ENCODE measurements at places on chromosomes 6 and 20. TPM values are rescaled to one million over a fixed set of nuclear protein-coding genes. Genes with fewer than 3 reads are reported as not detected.

Gene CALHM4
- not detected for total RNA-seq

DNA sequence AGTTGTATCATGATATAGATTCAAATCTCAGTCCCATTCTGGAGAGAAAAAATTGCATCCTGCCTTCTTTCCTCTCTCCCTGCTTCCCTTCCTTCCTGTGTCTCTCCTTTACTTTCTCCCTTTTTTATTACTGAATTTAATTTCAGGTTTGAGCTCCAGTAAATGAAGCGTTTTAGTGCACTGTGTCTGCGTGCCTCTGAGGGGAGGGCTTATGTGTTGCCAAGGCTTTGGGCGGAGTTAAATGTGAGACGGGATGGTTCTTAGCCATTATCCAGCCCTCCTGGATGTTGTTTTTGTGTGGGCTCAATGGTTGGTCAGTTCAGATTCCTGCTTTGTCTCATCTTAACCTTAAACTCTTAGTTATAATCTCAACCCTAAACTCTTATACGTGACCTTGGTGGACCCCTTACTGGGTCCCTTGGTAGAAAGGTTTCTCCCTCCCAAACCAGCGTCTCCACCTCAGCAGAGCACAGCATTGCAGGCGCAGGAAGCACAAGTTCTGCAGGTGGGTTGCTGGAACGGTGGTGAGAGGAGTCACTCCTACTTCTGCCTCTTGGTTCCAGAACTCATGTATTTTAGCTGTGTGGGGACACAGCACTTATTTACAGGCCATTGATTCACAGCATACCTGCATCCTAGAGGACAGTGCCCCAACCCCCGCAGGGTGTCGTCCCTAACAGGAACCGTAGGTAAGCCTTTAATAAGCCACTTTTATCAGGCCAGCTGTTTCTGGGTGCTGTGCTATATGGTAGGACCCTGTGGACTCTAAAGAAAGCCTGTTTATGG lies 68.5 kb downstream of the DNAH8 start:
- DNase-seq: no peak

- DNase-seq: no peak
Measured at GRCh38 chr6:16057446-16057845, 71.4 kb upstream of the MYLIP start.

DNA sequence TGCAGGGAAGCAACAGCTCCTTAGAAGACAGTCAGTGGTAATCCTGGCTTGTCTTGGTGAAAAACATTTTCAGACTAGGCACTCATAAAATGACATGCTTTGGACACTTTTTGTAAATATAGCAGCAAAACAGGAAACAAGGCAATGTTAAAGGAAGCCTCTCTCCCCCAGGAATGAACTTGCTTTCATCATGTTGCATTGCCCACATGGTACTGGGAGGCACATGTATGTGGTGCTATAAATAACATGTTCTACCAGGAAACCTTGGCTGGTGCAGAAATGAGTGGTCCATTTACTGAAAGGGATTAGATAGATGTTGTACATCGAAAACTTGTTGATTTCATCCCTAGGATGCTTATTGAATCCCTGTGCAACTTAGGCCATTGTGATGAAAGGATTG lies 121.4 kb upstream of the RREB1 start:
- no peak for DNase-seq

DNA sequence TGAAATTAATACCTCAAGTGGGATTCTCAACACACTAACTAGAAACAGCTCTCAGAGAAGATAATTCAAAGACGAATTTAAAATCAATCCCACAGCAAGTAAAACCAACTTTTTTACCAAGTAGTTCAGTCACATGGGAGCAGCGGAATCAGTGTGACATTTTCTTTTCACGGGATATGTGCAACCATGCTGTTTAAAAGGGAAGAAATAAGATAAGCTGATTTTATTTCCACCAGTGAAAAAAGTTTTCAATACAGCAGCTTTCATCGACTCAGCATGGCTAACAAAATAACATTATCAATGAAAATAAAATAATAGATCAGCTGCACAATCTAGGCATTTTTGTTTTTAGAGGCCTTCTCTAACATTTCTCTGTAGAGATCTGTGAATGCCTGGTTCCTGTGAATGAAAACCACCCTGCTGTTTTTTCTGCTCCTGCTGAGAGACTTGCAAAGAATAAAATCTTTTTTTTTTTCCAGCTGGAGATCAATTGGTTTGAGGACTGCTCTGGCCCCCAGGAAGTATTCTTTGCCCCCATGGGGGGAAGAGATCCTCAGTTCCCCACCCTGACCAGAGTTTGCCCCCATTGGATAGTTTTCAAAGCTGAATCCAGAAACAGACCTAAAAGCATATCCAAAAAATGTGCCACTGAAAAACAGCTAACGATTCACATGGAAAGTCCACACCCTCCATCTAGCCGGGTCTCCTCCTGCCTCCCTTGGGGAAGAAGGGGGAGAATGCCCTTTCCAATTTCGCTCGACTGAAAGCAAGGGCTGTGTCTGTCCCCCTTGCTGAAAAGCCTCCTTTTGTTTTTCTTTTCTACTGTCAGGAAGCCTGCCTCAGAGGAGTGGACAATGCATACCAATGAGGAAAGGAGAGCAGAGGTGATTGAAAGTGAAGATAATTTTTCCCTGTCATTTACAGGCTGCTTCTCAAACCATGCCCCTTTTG lies 317.6 kb downstream of the PRKN start:
- DNase-seq: no peak

GRCh38 chr6:152983637-152984512 lies 1.0 kb upstream of the FBXO5 start:
- peak; percentile 92 for DNase-seq

GRCh38 chr6:113734982-113735381 lies 122.2 kb upstream of the MARCKS start:
- DNase-seq: no peak

GRCh38 chr6:36442671-36443470 lies at the start of the genes KCTD20 and PXT1:
Gene KCTD20, plus strand, starts transcription at chr6:36443000. Its CDS starts 27,098 bp downstream, at chr6:36470098.
Gene PXT1, minus strand, starts transcription at chr6:36442854. Its CDS starts 16,772 bp downstream, at chr6:36426082.
- DNase-seq: peak; percentile 93

- no peak for DNase-seq
Measured at GRCh38 chr6:82957171-82957867, 108.3 kb downstream of the UBE3D start.

Gene KCNK5
- 30.8 TPM for total RNA-seq

DNA sequence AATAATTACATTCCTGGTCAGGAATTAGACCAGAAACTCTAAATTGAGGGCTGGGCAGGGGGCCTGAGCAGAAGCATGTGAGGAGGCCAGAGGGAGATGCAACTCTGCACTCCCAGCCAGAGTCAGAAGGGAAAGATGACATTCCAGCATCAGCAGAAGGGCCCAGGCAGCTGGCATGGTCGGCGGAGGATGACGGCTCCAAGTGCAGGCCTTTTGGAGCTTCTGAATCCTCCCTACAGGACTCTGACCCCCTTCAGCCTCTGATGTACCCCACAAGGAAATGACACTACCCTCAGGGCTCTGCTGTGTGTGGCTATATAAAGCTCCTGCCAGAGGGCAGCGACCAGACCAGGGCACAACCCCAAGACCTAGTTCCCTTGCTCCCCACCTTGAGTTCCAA lies 1.9 kb downstream of the LRFN2 start:
- DNase-seq: no peak

GRCh38 chr20:41172296-41173140 lies 35.2 kb downstream of the PLCG1 start:
- peak; percentile 38 for DNase-seq

Gene LY6G6F
- not detected for total RNA-seq

Gene ZSCAN31
- total RNA-seq: 1.7 TPM

- DNase-seq: peak; percentile 47
Measured at GRCh38 chr6:29696147-29697125, 15.5 kb upstream of the ZFP57 start.

DNA sequence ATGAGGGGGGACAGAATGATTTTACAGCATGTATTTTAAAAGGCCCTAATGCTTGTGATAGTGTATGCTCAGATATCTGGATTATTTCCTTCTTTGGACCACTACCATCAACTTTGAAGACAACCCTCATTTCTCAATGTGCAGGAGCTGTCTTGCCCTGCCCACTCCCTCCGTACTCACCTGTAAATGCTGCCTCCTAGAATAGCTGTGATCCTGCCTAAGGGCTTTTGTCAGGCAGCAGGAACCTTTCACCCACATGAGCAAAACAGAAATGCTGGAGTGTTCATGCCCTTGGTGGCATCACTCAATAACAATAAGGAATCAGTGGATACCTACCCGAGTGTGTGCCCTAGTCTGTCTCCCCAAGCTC lies 723.6 kb upstream of the FLRT3 start:
- DNase-seq: no peak

DNA sequence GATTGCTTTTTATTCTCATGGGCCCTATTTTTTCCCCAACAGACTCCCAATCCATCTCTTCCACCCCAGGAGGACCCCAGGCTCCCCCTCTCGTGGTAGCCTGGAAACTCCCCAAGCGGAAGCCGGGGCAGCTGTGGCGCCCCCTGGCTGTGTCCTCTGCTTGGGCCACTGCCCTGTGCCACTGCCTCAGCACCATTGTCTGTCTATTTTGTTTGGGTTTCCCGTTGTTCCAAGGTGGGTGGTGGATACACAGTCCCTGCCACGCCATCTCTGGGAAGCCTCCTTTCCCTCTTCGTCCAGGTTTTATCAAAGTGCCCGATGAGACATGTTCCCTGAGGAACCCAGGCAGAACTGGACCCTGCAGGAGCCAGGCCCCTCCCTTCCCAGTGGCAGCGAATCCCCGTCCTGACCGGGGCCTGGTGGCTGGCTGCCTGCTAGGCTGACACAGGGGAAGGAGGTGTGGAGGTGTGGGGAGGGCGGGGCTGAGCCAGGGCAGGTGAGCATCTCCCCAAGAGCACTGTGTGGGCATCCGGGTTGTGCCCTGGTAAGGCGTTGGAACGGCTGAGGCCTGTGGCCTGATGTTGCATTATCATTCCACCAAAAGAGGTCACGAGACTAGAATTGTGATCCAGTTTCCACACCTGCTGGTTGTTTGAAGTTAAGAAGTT lies 228.2 kb downstream of the CDH4 start:
- DNase-seq: no peak

GRCh38 chr6:150596439-150596838 lies 3.2 kb upstream of the PLEKHG1 start:
- DNase-seq: no peak

- no peak for DNase-seq
Measured at GRCh38 chr6:111361648-111362047, 121.4 kb downstream of the REV3L start.

DNA sequence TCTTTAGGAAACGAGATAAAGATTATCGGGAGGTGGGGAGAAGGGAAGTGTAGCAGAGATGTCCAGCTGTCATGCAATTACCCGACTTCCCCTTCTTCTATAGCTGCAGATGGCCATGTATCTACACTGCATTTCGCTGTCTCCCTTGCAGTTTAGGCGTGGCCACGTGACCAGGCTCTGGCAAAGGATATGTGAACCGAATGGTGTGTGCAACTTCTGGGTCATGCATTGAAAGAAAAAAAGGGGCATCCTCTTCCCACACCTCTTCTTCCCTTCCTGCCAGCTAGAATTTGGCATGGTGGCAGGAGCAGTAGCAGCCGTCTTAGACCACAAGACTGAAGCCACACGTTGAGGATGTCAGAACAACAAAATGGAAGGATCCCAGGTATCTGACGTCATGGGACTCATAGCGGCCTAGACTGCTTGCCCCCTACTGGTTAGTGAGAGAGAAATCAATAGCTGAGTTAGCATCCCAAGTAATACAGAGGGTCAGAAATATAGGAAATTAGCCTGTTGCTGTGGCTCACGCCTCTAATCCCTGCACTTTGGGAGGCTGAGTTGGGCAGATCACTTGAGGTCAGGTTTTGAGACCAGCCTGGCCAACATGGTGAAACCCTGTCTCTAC lies 32.8 kb downstream of the TCF15 start:
- DNase-seq: no peak

DNA sequence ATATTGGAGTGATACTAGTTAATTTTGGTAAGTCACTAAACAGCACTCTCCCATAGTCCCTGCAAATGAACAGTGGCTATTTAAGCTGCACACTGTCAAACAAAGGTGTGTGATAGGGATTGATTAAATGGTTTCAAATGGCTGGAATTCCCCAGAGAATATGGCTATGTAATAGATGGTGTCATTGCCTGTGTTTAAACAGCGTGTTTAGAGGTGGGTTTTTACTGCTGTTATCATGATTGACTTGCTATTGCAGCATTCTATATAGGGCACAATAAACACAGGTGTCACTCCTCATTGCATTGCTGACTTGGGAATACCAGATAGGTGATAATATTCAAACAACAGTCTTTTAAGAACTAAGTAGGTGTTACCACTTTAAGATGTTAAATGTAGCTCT lies 171.7 kb upstream of the MAN1A1 start:
- DNase-seq: no peak

Gene TMC2
- not detected for total RNA-seq

DNA sequence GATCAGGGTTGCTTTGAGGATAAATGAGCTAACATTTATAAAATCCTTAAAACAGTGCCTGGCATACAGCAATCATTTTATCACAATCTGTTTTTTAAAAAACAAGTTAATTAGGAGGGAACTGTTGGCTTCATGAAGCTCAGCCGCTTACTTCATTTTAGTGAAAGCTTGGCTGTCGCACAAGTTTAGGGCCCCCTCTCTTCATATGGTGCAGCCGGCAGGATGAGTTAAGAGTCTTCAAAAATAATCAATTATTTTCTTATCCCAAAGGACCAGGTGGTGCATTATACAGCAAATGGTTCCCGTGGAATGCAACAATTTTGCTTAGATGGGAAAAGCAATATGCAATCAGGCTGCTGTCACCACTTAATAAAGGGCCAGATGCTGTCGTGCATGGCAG lies 57.4 kb upstream of the PROKR2 start:
- DNase-seq: no peak

GRCh38 chr6:144077871-144078270 lies 17.5 kb downstream of the SF3B5 start:
- DNase-seq: no peak

Gene CCN6
- not detected for total RNA-seq

DNA sequence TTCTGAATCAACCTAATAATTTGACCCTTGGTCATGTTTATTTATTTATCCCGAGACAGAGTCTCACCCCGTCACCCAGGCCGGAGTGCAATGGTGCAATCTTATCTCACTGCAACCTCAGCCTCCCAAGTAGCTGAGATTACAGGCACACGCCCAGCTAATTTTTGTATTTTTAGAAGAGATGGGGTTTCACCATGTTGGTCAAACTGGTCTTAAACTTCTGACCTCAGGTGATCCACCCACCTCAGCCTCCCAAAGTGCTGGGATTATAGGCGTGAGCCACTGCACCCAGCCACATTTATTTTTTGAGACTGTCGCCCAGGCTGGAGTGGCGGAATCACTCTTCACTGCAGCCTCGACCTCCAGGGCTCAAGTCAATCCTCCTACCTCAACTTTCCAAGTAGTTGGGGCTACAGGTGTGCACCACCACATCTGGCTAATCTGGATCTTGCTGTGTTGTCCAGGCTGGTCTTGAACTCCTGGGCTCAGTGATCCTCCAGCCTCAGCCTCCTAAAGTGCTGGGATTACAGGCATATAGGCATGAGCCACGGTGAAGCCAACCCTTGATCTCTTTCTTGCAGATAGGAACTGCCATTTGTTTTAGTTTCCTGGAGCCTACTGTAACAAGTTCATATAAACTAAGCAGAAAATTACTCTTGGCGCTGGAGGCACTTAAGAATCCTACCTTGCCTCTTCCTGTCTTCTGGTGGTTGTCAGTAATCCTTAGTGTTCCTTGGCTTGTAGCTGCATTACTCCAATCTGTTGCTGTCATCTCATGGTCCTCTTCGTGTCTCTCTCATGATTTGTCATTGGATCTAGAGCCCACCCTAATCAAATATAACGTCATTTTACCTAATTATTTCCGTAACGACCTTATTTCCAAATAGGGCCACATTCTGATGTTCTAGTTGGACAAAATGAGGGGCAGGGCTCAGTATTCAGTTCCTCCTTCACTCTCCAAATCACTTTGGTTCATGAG lies 2.3 kb downstream of the RPS18 start:
- DNase-seq: no peak

Gene DYNLT2
- 3.3 TPM for total RNA-seq

- DNase-seq: no peak
Measured at GRCh38 chr6:15974817-15975216, 154.1 kb upstream of the MYLIP start.
